ENCODE measurements at places on chromosomes 3 and 15. TPM values are rescaled to one million over a fixed set of nuclear protein-coding genes. Genes with fewer than 3 reads are reported as not detected.
A peak's percentile ranks its signal among the peaks of the same experiment; 100 is the strongest.

CFAP100 gene
- not detected for total RNA-seq

MCTP2 gene
- total RNA-seq = 21.1 TPM

DNA sequence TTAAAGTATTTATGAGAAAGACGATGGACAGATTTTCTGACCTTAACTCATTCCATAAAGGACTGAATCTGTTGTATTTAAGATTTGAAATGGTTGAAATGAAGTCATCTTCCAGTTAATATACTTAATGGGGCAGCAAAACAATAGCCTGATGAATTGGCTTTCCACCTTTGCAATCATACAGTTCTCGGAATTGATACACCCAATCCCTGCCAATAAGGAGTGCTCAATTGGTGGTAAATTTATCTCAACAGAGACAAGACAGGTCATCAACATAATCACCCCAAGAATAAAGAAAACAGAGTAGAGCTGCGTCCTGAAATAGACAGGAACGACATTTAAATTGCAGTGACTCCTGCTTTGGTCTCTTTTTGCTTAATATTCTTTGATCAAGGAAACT lies 11.2 kb downstream of the ANXA2 start:
- DNase-seq = no peak

TM6SF1 gene
- 10.4 TPM for total RNA-seq

GRCh38 chr15:40430271-40430805 lies 10.4 kb upstream of the BAHD1 start:
- DNase-seq = no peak

ZBTB20 gene
- total RNA-seq = 142 TPM

HIGD2B gene
- not detected for total RNA-seq

DNA sequence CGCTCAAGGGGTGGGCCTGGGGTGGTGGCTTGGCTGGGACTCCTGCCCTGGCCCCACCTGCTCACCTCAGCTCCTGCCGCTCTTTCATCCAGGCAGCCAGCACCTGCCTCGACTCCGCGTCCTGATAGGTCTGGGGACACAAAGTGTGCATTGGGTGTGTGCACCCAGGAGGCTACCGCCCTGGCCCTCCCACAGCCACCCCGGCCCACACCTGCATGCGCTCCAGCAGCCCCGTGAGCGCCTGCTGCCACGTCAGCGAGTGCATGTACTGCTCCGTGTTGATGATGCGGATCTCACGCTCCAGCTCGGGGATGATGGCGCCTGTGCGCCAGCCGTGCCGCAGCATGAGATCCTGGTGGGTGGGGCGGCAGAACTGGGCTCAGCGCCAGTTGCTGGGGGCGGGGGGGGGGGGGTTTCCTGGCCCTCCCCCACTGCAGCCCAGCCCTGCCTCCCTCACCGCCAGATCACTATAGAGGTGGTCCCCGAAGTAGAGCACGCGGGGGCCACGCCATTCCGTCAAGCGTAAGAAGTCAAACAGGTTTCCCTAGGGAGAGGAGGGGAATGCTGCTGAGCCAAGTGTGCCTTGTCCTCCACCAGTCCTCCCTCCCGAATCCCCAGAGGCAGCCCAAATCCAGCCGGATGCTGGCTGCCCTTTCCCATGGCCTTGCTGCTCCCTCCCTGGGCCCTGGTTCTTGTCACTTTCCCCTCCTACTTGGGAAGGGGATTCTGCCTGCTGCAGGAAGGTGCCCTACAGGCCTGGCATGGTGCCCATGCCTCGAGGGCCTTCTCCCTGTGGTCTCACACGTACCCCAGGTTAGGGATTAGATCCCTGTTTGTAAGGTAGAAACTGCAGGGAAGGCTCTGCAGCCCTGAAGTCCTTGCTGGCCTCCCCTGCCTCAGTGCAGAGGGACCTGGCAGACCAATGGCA lies 8.6 kb downstream of the NT5DC2 start:
- DNase-seq = peak; percentile 60

DNA sequence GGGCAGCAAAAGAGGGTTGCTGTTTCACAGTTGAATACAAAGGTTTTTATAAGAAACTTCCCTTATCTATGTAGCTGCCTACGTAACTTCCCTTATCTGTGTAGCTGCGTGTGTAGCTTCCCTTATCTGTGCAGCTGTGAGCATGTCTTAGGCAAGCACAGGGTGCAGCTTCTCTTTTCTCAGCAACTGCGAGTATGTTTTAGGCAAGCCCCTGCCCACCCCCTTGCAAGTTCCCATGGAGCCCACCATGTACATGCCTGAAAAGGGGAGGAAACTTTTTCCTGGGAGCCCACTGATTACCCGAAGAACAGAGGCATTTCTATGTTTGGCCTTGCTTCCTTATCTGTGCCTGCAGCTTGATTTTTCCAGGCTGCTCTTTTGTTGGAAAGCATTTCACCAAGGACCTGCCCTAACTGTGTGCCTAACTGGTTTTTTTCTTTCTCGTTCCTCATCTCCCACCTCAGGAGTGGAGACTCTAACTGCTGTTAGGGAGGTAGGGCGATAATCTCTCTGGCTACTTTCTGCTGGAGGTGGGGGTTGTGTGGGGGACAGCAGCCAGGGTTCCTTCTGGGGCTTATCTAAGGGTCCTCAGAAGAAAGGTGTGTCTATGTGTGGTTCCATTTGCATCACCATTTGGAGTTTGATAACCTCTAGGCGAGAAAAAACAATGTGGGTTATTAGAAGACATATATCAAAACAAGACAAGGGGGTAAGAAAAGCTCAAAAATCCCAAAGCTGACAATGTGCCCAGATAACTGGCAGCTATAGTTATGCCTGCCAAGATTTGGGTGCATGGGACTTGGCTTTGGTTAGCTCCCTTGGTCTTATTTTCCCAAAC lies 26.0 kb downstream of the SORD start:
- DNase-seq = no peak

DNA sequence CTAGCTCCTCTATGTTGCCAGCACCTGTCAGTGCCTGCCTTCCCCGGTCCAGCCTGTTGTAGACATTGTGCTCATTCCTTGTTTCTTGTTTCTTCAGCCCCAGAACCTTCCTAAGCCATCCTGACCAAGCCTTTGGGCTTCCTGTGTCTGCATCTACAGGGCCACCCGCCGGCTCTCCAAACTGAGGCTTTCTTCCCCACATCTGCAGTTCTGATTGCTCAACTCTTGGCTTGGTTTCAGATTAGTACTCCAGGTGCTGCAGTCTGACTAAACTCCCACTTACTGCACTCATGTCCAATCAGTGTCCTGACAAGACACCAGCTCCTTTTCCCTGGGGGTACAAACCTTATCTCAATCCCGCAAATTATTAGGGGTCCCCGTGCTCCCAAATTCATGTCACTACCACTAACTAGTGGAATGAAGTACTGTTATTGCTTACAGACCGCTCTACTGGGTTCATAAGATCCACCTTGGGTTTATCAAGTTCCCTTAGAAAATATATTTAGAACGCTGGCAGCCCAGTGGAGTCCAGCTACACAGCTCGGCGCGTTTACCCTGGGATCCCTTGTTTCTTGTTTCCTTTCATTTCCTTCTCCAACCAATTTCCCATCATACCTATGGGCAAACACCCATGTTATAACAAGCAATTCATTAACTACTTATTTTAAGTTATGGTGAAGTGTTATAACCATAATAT lies 114.2 kb upstream of the TJP1 start:
- DNase-seq = no peak

TXNRD3 gene
- total RNA-seq = 12.1 TPM

DNA sequence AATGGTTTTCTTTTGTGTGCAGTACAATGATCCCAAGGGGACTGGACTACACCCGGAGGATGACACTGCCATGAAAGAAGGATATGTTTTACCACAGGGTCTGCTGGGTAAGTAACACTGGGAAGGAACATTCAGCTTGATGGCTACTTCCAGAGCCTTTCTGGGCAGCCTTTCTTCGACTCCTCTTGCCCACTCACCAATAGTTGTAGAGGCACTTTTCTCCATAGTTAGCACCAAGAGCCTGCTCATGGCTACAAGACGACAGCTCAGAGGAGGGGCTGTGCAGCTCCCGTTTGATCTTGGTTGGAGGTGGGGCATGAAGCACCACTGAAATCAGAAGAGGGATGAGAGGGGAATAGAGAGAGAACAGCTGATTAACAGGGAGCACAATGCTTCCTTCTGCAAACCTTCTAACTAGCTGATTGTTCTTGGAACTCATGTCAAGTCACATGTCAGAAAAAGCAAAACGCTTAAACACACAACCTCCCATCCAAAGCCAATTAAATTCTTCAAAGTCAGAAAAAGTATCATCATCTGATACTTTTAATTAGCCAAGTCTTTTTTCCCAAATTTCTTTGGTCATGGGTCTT lies 27.9 kb downstream of the ETV5 start:
- no peak for DNase-seq

GRCh38 chr15:99252326-99252725 lies 1.0 kb downstream of the LRRC28 start:
- DNase-seq = no peak

DNA sequence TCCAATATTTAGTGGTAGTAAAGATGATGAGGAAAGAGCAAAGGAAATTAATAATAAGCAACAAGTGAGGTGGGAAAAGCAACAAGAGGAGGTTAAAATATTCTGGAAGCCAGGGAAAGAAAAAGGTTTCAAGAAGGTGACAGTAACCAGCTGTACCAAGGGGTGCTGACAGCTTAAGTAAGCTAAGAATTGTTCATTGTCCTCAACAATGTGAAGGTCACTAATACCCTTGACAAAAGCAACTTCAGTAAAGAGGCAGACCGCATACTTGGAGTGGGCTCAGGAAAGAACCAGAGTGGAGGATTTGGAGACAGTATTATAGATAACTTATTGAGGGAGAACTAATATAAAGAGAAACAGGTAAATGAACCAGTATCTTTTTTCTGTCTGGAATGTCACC lies 116.2 kb downstream of the GBE1 start:
- DNase-seq = no peak

GRCh38 chr3:48563382-48563918 lies at the start of gene UCN2:
TSS of gene UCN2 (minus strand) at chr3:48563781. CDS start at chr3:48563124, 657 bp downstream.
- no peak for DNase-seq

- no peak for DNase-seq
Observed at GRCh38 chr3:5657106-5657505, 469.6 kb downstream of the EDEM1 start.

LYZL4 gene
- not detected for total RNA-seq

TPRG1 gene
- total RNA-seq = 2.7 TPM

RNU5B-1 gene
- total RNA-seq = 54.0 TPM

NISCH gene
- total RNA-seq = 98.7 TPM

GRCh38 chr3:26627080-26627479 lies 4.5 kb downstream of the LRRC3B start:
- DNase-seq = no peak

DNA sequence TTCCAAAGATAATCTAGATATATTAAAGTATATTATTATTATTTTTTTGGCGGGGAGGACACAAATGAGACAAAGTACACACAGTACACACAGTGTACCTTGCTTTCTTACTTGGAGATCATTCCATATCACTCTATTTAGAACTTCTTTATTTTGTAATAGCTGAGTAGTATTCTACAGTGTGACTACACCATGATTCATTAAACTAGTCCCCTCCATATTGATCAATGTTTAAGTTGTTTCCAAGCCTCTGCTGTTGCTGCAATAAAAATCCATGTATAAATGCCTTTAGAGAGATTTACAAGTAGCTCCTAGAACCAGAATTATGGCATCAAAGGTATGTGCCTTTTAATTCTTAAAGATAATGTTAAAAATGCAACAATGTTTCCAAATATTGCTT lies 38.8 kb downstream of the PYGO1 start:
- no peak for DNase-seq

- no peak for DNase-seq
Observed at GRCh38 chr3:125003859-125004595, 51.8 kb downstream of the HEG1 start.

NR2C2 gene
- total RNA-seq = 43.6 TPM

ITPR1 gene
- total RNA-seq = 81.2 TPM

NDUFB5 gene
- total RNA-seq = 102 TPM

DNA sequence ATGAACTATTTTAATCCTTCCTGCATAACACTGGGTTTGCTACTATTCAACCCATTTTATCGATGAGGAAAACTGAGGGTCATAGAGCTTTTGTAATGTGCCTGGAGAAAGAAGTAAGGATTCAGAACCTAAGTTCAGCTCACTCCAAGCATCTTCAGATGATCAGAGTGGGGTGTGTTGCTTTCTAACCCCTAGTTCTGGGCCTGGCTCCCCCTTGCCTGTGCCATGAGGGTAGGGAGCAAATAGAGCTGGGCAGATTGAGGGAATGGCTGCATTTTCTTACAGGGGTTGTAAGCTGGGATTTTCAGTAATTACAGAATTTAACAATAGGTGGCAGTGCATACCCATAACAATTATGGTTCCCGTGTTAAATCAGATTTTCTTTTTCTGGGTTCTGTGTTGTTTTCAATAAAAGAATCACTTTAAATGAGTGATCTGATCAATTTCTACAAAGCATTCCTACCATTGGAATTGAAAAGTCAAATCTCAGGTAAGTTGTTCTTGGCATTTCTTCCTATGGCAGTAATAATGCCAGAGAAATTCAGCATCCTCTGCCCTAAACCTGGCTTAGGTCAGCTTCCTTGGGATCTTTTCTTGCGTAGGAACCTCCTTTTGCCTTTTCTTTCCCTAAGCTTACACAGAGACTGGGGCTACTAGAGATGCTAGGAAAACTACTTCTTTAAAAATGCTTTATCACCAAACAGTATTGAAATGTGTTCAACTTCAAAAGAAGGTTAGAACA lies 103.8 kb upstream of the IL12A start:
- DNase-seq = no peak

GRCh38 chr15:38871638-38872037 lies 307.0 kb upstream of the RASGRP1 start:
- no peak for DNase-seq

- no peak for DNase-seq
Observed at GRCh38 chr3:8625991-8626390, 18.6 kb downstream of the SSUH2 start.

DNA sequence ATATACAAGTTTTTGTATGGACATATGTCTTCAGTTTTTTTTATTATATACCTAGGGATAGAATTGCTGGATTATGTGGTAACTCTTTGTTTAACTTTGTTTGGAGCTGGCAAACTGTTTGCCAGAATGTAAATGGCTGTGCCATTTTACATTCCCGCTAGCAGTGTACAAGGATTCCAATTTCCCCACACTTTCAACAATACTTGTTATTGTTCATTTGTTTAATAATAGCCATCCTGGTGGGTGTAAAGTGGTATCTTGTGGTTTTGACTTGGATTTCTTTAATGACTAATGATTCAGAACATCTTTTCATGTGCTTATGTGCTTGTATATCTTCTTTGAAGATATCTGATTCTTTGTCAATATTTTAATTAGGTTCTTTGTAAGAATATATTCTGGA lies 64.4 kb downstream of the ZNF609 start:
- DNase-seq = no peak

GRCh38 chr3:49359623-49360022 lies 1.5 kb upstream of the GPX1 start:
- no peak for DNase-seq

All from kidney (tissue), 22 donors.